ENCODE measurements at places on chromosomes 4 and X. TPM values are rescaled to one million over a fixed set of nuclear protein-coding genes. Genes with fewer than 3 reads are reported as not detected.

Gene ZMAT1
- polyA plus RNA-seq: 50.0 TPM

Gene GPR101
- 0.02 TPM for polyA plus RNA-seq

Gene DKK2
- polyA plus RNA-seq: 0.91 TPM

Gene TBC1D25
- 8.7 TPM for polyA plus RNA-seq

Gene LRP2BP
- polyA plus RNA-seq: 0.91 TPM

Gene NSUN7
- 1.7 TPM for polyA plus RNA-seq

Gene AMER1
- 0.87 TPM for polyA plus RNA-seq

Gene KCNE5
- polyA plus RNA-seq: 0.34 TPM

Gene GDPD2
- 0.09 TPM for polyA plus RNA-seq

DNA sequence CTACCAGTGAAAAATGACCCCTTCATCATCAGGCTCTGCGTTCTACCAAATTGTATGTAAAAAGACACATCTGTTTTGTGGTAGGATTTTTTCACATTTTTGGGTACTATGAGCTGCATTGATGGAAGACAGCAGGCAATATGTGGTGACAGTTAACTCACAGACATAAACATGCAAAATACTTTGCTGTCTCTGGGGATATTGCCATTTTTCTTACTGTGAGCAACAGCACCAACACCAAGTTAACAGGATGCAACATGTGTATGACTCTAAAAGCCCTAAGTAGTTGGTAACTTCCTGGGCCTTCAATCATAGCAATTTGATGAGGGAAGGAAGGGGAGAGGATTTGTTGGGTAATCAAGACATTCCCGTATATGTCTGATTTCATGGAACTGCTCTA is 56.4 kb upstream of the DRP2 start:
- no peak for DNase-seq

DNA sequence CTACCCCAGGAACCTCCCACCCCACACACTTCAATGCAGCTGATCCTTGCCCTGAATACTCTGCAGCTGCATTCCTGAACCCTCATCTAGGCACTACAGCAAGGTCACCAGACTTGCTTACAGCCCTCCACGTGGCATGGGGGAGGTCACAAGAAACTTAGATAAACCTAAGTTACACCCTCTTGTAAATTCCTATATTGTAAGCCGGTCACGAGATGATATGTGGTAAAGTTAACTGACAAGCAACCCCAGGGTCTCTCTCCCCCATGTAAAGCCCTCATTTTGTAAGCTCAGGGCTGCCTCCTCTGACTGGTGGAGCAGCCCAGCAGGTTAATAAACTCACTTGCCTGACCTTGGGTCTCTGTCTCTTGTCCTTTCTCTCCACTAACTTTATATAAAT is 570.7 kb downstream of the PCDH7 start:
- no peak for DNase-seq

- peak; percentile 85 for DNase-seq
These were observed 54.4 kb downstream of the NBDY start for GRCh38 chrX:56783450-56783831.

Data from thymus (tissue), 14 donors.